ENCODE measurements at places on chromosomes 5 and 9. TPM values are rescaled to one million over a fixed set of nuclear protein-coding genes. Genes with fewer than 3 reads are reported as not detected.

DNA sequence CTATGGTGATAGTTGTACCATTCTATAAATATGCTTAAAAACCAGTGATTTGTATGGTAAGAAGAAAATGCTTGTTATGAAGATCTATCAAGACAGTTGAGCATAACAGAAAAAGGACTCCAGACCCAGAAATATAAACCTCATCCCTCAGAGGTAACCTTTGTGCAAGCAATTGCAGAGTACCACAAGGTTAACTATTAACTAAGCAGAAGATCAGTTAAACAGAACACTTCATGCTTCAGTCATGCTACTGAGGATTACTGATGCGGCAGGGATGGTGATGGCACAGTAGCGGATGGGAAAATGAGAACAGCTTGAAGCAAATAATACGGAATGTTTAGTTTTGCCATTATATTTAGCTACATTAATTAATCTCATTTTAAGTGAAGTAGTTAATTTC lies 45.5 kb downstream of the IARS1 start:
- no peak for DNase-seq

- no peak for DNase-seq
Observed at GRCh38 chr5:133698259-133698554, 85.9 kb upstream of the FSTL4 start.

DNA sequence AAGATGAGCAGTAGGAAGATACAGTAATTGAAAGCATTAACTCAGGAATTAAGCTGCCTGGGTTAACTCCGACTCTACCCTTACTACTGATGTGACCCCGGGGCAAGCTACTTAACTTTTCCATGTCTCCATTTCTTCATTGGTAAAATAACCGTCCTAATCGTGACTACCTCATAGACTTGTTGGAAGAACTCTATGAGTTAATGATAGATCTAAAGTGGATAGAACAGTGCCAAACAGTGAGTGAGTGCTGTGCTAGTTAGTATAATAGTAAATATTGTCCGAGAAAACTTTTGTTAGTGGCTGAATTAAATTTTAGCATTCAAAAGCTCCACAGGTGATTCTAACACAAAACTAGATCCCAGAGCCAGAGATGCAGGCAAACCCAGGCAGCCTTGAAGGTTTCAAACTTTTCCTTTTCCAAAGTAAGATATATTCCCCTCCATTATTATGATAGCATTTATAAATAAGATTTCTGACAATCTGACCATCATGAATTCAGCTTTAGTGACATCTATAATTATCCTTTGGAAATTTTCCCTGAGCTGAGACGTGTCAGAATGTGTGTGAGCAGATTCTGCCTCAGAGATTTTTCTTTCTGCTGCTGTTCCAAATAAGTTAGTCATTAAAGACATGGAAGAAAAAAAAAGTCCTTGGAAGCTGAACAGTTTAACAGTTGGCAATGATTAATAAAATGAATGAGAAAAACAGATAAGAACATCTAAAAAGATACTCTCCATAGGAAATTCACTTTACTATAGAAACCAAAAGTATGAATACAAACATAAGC lies 369.5 kb downstream of the PRELID2 start:
- DNase-seq = no peak

DNA sequence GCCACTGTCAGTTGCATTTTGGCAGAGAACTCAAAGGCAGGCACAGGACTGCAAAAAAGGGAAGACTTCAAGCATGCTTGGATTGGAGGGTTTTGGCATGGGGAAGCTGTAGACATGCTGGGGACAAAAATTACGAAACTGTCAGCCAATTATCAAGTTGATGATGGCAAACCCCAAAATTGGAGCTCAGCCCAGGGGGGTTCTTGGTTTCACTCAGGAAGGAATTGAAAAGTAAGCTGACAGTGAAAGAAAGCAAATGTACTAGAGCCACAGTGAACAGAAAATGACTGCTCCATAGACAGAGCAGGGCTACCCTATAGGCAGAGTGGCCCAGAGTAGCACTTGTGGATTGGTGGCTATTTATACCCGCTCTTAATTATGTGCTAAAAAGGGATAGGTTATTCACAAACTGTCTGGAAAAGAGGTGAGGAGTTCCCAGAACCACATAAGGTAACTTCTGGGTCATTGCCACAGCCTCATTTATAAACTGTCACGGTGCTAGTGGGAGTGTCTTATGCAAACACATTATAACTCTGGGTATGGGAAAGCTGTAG lies 14.6 kb upstream of the CFAP95 start:
- no peak for DNase-seq

- no peak for DNase-seq
Observed at GRCh38 chr5:58357121-58357520, 102.8 kb downstream of the PLK2 start.

GRCh38 chr5:13998254-13998653 lies 53.8 kb upstream of the DNAH5 start:
- DNase-seq = no peak

- DNase-seq = peak; percentile 16
Observed at GRCh38 chr5:178434851-178435250, 155.3 kb downstream of the COL23A1 start.

GRCh38 chr5:180611140-180611850 lies 20.0 kb upstream of the SCGB3A1 start:
- DNase-seq = no peak

DNA sequence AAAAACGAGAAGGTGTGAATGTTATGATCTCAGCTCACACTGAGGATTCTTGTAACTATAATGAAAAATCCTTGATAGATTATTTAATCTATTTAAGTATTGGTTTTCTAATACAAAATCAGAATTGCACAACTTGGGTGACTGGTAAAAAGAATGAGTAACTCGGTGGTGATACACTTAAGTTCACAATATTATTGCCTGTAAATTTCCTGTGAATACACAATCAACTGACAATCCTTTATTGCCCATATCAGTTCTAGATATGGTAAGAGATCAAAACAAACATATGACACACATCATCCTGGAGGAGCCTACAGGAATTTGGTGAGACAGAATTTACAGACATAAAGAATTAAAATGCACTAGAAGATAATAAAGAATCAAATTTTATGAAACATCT lies 14.1 kb upstream of the LURAP1L start:
- no peak for DNase-seq

HSD17B4 gene
- total RNA-seq = 360 TPM

PLPP7 gene
- total RNA-seq = 9.3 TPM
